Hepatocyte (in vitro differentiated cells): ENCODE measurements at places on chromosomes 16 and 17. TPM values are rescaled to one million over a fixed set of nuclear protein-coding genes. Genes with fewer than 3 reads are reported as not detected.
A peak's percentile ranks its signal among the peaks of the same experiment; 100 is the strongest.

CCDC43 gene
- total RNA-seq: 23.7 and 29.2 TPM in 2 replicates

- no peak for DNase-seq
Measured at GRCh38 chr17:1758807-1759206, 3.1 kb upstream of the SERPINF1 start.

- no peak for DNase-seq
Measured at GRCh38 chr16:22355487-22355908, 18.9 kb downstream of the CDR2 start.

DNA sequence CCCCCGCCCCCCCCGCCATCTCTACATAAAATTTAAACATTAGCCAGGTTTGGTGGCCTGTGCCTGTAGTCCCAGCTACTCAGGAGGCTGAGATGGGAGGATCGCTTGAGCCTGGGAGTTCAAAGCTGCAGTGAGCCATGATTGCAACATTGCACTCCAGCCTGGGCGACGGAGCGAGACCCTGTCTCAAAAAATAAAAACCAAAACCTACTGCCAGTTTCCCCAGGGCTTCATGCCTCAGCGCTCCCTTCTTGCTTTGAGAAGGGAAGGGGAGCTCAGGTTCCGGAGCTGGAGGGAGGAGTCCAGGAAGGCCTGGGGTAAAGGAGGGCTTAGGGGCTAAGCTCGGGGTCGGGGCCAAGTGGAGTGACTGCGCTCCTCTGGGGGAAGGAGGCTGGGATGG is 20.5 kb downstream of the PLCD3 start:
- DNase-seq: no peak

FBXW10B gene
- 0.68 and 1.3 TPM in 2 replicates for total RNA-seq

DNA sequence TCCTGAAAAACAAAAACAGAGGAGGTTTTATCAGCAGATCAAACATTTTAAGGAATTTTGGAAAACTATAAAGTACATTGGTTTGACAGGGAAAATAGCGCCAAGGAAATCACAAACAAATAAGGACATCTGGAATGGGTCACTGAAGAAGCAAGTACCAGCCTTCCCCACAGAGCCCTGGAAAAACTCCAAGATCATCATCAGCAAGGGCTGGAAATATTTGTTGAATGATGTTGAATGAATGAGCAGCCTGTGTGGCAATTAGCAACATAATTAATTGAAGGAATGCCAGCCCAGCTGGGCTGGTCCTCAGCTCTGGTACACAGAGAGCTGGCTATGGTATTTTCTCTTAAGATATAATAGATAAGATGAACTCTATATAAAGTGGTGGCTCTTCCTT is 290.4 kb downstream of the HS3ST3A1 start:
- no peak for DNase-seq

DNA sequence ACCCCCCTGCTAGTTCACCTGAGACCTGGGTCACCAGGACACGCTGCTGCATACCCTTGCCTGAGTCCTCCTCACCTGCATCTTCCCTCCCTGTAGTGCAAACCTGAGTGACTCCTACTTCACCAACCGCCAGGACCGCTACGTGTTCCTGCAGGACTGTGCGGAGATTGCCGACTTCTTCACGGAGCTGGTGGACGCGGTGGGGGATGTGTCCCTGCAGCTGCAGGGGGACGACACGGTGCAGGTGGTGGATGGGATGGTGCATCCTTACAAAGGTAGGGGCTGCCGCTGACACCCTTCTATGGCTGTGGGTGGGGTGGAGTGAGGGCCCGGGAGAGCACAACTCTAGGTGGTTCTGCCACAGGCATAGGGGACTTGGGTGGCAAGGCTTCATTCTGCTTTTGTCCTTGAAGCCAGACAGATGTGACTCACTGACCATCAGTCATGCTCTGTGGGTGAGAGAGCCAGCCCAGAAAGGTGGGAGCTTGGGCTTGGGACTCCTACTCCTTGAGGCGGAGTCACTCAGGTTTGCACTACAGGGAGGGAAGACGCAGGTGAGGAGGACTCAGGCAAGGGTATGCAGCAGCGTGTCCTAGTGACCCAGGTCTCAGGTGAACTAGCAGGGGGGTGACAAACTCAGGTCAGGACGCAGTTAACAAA is 22.3 kb downstream of the PGS1 start:
- DNase-seq: no peak

- no peak for DNase-seq
Measured at GRCh38 chr16:11330526-11331237, 14.6 kb upstream of the RMI2 start.

- no peak for DNase-seq
Measured at GRCh38 chr17:37699285-37699973, 45.4 kb downstream of the HNF1B start.

GRCh38 chr17:7714721-7715594 is 2.6 kb upstream of the DNAH2 start:
- DNase-seq: no peak

ANKFN1 gene
- 0.10 and 0.28 TPM in 2 replicates for total RNA-seq

TBX21 gene
- not detected in 2 replicates for total RNA-seq

GRCh38 chr16:84892097-84892496 is 72.3 kb downstream of the CRISPLD2 start:
- no peak for DNase-seq

GPR142 gene
- total RNA-seq: not detected in 2 replicates

SEPTIN12 gene
- not detected in 2 replicates for total RNA-seq

- DNase-seq: no peak
Measured at GRCh38 chr16:15866451-15866850, 9.6 kb upstream of the MYH11 start.

ATP1B2 gene
- 0.04 and 0.23 TPM in 2 replicates for total RNA-seq

EPN3 gene
- 2.7 and 3.8 TPM in 2 replicates for total RNA-seq

DNA sequence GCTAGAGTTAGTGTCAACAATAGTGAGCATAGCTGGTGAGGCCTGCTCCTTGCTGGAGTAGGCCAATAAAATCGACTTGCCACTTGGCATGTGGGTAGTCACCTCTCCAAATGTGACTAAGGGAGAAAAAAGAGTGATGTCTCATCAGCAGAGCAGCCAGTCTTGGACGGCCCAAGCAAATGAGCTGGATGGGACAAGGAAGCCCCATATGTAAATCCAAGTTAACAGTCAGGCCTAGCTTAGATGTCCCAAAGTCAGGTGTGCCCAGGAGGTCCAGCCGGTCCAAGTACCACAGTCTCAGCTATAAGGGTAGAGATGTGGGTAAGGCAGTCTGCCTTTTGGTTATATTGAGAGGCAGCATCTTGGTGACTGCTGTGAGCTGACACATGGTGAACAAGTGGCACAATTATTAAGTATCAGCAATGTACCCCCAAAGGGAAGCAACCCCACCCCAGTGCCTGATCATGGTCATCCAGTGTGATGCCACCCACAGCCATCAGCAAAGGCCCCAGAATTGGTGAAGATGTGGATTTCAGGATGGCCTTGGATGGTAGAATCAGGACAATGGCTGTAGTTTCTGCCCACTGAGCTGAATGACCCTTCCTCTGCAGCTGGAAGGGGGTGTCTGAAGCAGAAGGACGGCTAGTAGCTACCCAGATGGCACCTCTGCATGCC is 83.4 kb downstream of the TNFRSF13B start:
- no peak for DNase-seq

DNA sequence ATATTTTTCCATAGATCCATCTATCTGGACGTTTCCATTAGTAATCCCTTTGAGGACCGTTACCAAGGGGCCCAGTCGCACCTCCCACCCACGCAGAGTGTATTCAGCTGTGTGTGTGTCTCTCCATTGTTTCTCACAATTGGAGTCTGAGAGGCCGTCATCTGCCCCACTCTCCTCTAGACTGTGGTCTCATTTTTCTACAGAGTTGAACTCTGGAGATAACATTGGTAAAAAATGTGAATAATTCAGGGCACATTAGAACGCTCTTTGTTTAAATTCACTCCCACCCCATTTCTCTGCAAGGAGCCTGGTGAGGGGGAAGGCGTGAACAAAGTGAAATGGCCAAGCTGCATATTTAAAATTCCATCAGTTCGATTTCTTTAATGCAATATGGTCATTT is 333.1 kb upstream of the MAF start:
- DNase-seq: no peak

DNA sequence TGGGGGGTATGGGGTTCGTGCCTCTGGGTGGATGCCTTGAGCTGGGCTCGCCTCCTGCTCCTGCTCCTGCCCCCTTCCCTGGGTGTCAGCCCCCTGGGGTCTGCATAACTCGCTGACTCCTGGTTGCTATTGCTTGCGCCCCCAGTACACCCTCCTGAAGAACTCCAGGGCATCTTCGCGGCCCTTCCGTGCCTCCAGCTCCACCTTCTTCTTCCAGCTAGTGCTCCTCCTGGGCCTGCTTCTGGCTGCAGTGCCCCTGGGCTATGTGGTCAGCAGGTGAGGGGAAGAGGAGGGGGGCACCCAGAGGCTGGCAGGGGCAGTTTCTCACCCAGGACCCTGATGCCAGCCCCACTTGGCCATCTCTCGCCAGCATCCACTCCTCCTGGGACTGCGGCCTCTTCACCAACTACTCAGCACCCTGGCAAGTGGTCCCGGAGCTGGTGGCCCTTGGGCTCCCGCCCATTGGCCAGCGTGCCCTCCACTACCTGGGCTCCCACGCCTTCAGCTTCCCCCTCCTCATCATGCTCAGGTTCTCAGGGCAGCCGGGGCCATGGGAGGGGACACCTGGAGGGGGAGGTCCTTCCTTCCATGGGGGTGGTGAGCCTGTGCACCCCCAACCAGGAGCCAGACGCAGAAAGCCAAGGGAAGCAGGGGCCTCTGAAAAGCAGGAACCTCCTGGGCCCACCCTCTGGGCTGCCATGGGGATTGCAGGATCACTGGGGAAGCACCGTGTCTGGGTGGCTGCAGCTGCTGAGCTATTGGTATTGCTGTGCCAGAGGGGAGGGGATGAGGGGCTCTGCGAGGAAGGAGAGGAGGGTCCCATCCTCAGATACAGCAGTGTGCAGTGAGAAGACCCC is 7.8 kb upstream of the C17orf99 start:
- DNase-seq: no peak

GRAP gene
- total RNA-seq: 1.3 TPM in 1 of 2 replicates, not detected in the other

DNA sequence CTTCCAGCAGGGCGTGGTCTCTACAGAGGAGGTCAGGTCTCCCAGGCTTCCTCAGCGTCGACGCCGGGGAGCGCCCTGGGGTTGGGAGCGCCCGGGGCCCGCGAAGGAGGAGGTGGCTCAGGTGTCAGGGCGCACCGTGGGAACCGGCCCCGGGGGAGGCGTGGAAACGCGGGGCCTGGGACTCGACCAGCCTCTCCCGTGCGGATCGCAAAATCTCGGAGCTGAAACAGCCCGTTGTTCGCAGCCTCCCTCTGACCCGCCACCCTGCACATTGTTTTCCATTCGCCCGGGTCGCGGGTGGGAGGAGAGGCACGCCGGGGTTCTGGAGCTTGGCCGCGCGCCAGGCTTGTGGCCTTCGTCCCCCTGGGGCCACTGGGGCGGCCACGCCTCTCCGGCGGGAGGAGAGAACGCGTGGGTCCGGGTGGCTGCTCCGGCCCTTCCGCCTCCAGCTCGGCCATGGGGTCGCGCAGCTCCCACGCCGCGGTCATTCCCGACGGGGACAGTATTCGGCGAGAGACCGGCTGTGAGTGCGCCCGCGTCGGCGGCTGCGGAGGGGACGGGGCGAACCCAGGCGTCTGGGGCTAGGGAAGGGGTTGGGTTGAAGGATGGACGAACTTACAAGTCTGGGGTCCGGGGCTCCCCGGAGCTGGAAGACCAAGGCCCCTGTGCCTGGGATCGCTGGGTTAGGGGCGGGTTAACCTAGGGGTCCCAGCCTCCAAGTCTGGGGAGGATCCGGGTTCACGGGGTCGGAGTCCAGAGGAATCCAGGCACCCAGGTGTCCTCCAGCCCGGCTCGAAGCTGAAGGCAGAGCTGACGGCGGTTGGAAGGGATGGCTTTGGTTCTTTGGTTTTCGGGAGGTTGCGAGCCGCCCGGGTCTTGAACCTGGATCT is at the start of gene CHP2:
CHP2 (plus strand) TSS at position 433 of the 890 bp plus-strand sequence; CDS start at position 457, 24 bp downstream.
- peak; percentile 32 for DNase-seq

ABAT gene
- 50.1 and 59.1 TPM in 2 replicates for total RNA-seq

SGCA gene
- 0.37 TPM in 1 of 2 replicates, not detected in the other for total RNA-seq

DNA sequence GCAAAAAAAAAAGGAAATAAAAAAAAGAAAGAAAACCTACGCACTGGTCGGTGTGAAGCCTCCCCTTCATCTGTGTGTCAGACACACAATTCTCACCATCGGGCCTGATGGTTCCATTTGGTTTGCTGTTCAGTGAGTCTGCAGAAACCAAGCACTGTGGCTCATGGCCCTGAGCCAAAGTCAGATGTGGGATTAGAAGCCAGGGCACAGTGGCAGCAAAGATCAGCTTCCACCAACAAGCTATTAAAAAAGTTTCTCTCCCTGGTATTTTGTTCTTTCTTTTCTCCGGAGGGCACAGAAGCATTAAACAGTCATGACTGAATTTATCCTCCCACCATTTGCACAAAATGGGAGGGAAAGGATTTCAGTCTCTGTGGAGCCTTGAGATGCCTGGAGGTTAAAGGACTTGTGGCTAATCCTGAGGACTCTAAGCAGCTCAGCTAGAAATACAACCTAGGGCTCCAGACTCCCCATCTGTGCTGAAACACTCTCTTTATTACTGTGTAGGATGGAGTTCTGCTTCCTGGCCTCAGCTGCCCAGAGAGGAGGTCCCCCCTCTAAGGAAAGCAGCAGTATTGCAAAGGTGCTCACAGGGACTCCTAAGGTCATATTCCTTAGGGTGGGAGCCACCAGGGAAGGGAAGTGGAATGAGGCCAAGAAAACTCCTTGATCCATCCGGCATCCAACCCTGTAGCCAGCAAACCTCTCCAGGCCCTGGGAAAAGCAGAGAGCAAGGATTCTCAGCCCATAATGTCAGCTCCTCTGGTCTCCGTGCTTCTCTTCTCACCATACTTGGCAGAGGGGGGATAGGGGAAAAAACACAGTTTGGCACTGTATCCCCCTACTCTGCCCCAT is 28.2 kb downstream of the SLC39A11 start:
- DNase-seq: no peak

- DNase-seq: peak; percentile 49
Measured at GRCh38 chr16:50644729-50645128, 36.4 kb downstream of the SNX20 start.

- no peak for DNase-seq
Measured at GRCh38 chr17:5769593-5770354, 185.5 kb upstream of the NLRP1 start.

DNA sequence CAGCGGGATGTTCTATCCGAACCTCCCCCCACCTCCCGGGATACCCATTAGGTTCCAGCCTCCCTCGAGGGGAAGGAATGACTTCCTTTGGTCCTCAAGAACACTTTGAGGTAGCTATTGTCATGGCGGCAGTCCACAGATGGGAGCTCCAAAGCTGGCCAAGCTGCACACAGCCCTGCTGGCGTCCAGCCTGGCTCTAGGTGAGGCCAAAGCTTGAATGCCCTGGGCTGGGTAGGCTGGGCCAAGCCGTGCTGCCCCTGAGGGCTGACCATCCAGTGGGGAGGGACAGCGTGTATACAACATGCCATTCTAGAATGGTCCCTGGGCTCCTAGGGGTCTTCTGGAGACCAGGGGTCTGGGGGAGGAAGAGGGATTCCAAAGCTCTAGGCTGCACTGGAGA is 43.5 kb downstream of the PEMT start:
- no peak for DNase-seq

SYNGR3 gene
- total RNA-seq: 1.4 and 2.2 TPM in 2 replicates

MYO1D gene
- total RNA-seq: 63.2 and 89.0 TPM in 2 replicates

- DNase-seq: no peak
Measured at GRCh38 chr17:75843577-75844529, at the start of gene UNC13D. Gene UNC13D (minus strand): TSS chr17:75844404. CDS start chr17:75844337, 67 bp downstream.

GRCh38 chr16:69773260-69773947 is 11.3 kb downstream of the WWP2 start:
- no peak for DNase-seq
